Osteoblast (primary cell): ENCODE measurements at places on chromosomes 12 and 14. TPM values are rescaled to one million over a fixed set of nuclear protein-coding genes. Genes with fewer than 3 reads are reported as not detected.

Gene IL26
- total RNA-seq, result 2.4 and 3.6 TPM in 2 replicates

Gene DPF3
- 0.59 and 1.8 TPM in 2 replicates for total RNA-seq

Gene GPR65
- under 0.01 TPM in 2 replicates for total RNA-seq

Gene EPS8
- 139 and 160 TPM in 2 replicates for total RNA-seq

Gene CLEC1A
- under 0.01 TPM in 1 of 2 replicates, not detected in the other for total RNA-seq

Gene CELA1
- total RNA-seq, result not detected in 2 replicates

Gene REC8
- total RNA-seq, result 3.3 and 3.5 TPM in 2 replicates

Gene TESPA1
- not detected in 2 replicates for total RNA-seq

Gene IAPP
- total RNA-seq, result not detected in 2 replicates

Gene SCNN1A
- under 0.01 and 0.36 TPM in 2 replicates for total RNA-seq

Gene RILPL1
- 14.7 and 16.3 TPM in 2 replicates for total RNA-seq

Gene MYO1H
- 1.5 TPM in 1 of 2 replicates, not detected in the other for total RNA-seq

Gene ACOT6
- total RNA-seq, result not detected in 2 replicates

Gene PPP1R36
- 0.88 and 1.1 TPM in 2 replicates for total RNA-seq

Gene KLRD1
- total RNA-seq, result 0.29 and 0.36 TPM in 2 replicates

Gene IRAK3
- total RNA-seq, result 3.6 and 4.4 TPM in 2 replicates

Gene EAPP
- total RNA-seq, result 51.9 and 53.6 TPM in 2 replicates

Gene ZFC3H1
- total RNA-seq, result 33.3 and 36.6 TPM in 2 replicates

Gene LAG3
- total RNA-seq, result not detected in 2 replicates

Gene LRFN5
- total RNA-seq, result under 0.01 and 0.36 TPM in 2 replicates

Gene OR4E2
- total RNA-seq, result not detected in 2 replicates
